ENCODE measurements at places on chromosomes 1 and 21. TPM values are rescaled to one million over a fixed set of nuclear protein-coding genes. Genes with fewer than 3 reads are reported as not detected.

Gene ATP5PF
- 132 TPM for total RNA-seq

Gene HES2
- total RNA-seq = 8.4 TPM

Gene XCL2
- not detected for total RNA-seq

Gene ACTA1
- total RNA-seq = not detected

Gene IL10
- total RNA-seq = not detected

Gene RAVER2
- total RNA-seq = 23.2 TPM

Gene MX1
- 2.0 TPM for total RNA-seq

Gene TNFRSF14
- 0.66 TPM for total RNA-seq

Gene C4BPA
- total RNA-seq = 0.32 TPM

Gene PFKL
- total RNA-seq = 150 TPM

Gene NEK2
- total RNA-seq = 50.2 TPM

Gene AQP10
- total RNA-seq = not detected

All from HCT116 (cell line).